Hippocampal formation (tissue), 2 donors: ENCODE measurements at places on chromosomes 2 and 18.

GRCh38 chr18:25686960-25687500, 335.1 kb upstream of the ZNF521 start:
- DNase-seq, result no peak

GRCh38 chr18:63410792-63411191, 11.5 kb downstream of the VPS4B start:
- no peak for DNase-seq

DNA sequence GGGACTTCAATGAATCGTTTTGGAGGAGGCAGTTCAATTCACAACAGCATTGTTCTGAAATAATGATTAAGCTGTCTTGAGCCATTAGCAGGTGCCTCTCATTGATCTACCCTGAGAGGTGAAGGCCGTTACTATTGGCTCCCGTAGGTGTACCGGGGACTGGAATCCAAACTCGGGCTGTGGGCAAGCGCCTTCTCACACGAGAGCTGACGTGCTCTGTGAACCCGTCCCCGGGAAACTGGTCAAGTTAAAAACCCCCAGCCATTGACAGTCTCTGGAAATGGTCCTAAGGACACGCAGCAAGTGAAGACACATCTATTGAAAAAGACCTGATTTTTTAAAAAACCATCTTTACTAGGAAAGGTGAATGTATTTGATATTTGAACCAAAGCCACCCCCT, 8.1 kb upstream of the NFATC1 start:
- no peak for DNase-seq

GRCh38 chr2:191679818-191680600, 2.1 kb downstream of the NABP1 start:
- no peak for DNase-seq

GRCh38 chr18:58481321-58482180, 147.3 kb downstream of the ALPK2 start:
- no peak for DNase-seq

GRCh38 chr2:54468673-54469072, 12.5 kb downstream of the SPTBN1 start:
- DNase-seq, result no peak

DNA sequence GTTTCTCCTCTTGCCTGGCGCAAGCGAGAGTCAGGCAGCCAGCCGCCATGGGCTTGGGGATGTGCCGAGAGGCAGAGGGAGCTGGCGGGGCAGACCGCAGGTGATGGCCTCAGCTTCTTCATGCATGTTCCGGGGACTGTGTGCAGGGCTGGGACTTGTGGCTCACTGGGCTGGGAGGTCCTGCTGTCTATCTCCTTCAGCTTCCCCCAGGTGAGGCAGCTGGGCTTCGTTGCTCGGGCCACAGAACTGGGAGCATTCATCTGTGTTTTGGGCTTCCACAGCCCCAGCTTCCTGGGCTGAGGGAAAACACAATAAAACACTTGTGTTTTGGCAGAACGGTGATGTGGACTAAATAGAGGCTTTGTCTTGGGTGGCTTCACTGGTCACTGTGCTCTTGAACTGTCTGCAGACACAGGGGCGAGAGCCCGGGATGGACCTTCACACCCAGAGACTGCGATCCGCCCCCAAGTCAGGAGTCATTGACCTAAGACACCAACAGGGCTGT, 93.5 kb downstream of the DYSF start:
- DNase-seq, result no peak

DNA sequence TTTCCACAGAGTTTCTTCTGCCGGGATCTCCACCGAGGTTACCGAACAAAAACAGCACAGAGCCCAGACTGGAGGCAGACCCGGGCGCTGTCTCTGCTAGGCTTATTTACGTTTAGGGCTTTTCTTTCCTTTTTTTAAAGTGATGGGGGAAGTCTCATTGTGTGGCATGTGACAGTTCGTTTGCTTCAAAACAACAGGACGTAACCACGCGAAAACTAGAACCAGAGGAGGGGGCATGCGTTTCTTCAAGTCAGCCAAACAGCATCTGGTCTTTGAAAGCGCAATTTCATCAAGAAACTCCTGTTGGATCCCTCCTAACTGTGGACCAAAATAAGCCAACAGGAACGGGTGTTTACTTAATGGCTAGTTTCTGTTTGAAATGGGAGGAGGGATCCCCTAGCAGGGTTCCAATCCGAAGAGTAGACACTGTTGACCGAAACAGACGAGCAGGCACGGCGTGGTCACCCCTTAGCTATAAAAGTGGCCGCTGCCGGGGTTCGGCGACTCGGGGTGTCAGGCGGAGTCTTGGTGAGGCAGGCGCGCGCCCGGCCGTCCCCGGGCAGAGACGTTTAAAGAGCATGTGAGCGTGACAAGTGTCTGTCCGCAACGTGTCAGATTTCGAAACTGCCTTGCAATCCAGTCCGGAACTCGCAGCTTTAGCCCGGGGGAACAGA, 997 bp upstream of the TGIF1 start:
- DNase-seq, result peak; percentile 49

- DNase-seq, result no peak
Observed at GRCh38 chr2:235562065-235562747, 68.4 kb downstream of the AGAP1 start.

DNA sequence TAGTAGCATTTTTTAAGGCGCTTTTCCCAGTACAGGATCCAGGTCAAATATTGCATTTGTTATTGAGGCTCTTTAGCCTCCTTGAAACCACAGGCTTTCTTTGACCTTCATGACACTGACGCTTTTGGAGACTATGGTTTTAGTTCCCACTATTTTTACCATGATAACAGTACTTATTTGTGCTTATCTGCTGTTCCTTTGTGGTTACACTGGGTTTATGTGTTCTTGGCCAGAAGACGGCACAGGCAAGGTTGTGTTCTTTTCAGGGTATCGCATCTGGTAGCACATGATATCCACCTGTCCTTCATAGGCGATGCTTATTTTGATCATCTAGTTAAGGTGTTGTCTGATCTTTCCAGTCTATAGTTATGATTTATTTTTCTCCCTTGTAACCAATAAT, 16.8 kb upstream of the MBOAT2 start:
- DNase-seq, result no peak

DNA sequence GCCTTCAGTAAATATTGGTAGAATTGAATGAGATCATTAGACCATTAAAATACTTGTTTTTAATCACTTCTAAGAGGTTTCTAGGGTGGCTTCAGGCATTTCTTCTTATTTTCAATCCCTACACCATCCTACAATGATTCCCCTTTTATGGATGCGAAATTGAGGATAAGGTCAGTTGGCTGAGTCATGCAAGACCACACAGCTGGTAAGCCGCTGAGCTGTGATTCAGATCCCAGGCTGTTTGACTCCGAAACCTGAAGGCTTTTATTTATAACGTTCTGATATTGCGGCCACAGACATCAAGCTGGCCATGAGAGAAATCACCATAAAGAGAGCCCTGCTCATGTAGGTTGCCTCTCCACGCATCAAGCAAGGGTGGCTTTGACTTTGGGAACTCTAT, 133.4 kb downstream of the VAPA start:
- no peak for DNase-seq

DNA sequence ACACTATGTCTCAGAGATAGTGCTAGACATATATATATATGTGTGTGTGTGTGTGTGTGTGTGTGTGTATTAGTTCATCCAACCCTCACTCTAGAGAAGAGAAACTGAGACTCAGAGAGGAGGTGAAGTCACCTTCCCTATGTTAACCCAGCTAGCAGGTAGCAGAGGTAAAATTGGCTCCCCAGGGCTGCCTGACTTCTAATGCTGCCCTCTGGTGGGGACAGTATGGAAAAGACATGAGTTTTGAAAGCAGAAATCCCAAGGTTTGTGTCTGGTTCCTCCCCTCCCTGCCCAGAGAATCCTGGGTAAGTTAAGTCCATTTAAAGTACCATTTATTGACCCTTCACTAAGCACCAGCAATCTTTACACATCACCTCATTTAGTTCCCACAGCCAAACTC, 137.7 kb downstream of the THNSL2 start:
- no peak for DNase-seq

DNA sequence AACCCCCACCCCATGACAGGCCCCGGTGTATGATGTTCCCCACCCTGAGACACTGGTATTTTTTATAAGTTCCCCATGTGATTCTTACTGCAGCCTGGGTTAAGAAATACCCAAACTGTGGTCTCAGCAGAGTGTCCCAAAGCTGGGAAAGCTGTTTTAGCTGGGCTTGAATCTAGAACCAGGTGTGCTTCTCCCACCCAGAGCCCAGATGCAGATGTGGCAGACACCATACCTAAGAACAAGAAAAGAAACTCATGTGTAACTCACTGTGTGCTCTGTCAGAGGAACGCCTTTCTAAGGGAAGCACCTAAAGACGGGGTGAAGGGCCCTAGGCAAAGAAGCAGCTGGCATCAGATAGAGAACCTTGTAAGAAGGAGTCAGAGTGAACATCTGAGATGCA, 23.9 kb downstream of the DOK1 start:
- no peak for DNase-seq

DNA sequence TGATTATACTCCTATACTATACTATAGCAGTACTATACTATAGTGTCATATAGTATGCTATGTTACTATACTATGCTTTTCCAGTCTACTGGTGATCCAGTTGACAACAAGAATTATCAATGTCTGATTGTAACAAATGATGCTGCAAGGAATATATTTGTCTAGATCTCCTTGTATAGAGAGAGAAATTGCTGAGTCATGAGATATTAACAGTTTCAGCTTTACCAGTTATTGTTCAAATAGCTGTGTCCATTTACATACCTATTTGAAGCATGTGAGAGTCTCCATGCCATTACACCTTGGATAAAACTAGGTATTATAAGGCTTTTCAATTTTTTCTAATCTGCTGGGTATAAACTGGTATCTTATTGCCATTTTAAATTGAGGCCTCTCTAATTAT, 136.4 kb upstream of the SKOR2 start:
- no peak for DNase-seq

GRCh38 chr2:168784993-168785392, 17.4 kb upstream of the NOSTRIN start:
- no peak for DNase-seq

DNA sequence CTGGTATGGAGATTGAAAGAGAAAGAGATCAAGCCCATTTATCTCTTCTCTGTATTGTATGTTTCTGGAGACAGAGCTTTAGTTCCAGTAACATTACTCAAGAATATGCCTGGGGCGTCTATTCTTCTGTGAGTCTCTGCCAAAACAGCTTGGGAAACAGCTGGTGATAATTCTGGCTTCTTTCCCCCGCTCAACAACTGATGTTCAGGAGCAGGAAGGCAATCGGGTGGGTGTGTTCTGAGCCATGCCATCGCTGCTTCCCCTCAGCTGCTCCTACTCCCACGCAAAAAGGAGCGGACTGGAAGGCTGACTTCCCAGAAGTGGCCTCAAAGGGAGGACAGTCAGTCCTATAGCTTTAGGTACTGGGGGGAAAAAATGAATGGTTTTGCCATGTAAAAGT, 695.1 kb downstream of the PLCL1 start:
- DNase-seq, result no peak

DNA sequence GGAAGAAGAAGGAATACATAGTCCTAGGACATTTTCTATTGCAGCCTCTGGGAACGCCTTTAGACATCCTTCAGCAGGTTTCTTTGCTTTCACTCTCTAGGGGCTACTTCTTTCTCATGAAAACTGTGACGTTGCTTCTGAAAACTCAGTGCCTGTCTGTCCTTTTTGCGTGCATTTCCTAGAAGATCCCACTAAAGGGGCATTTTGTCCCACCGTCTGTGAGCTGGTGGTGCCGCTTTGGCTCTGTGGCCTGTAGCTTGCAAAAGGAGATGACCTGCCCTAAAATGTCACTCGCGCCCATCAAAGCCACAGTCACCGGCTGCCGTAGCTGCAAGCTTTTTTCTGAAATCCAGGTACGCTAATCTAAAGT, 579 bp downstream of the STAT4 start:
- DNase-seq, result no peak

GRCh38 chr18:2112435-2113045, 458.8 kb downstream of the METTL4 start:
- no peak for DNase-seq

DNA sequence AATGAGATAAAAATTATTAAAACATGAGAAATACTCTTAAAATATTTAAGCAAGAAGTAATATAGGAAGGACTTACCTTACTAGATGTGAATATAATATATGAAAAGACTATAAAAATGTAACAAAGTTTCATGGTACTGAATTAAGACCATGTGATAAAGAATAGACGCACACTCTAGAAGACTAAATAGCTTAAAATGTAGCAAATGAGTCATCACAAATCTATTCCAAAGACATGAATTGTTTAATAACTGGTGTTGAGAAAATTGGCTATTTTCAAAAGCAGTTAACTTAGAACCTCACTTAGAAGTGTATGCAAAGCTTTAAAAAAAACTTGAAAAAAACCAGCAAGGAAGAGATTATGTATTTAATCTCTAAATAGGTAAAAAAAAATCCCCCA, 64.1 kb downstream of the POLE4 start:
- DNase-seq, result no peak

- no peak for DNase-seq
Observed at GRCh38 chr2:3902131-3902530, 198.8 kb downstream of the DCDC2C start.

- DNase-seq, result no peak
Observed at GRCh38 chr2:233164128-233164635, 87.3 kb upstream of the ATG16L1 start.

- no peak for DNase-seq
Observed at GRCh38 chr2:179336782-179337534, 72.3 kb upstream of the SESTD1 start.

GRCh38 chr2:167861574-167862193, 385.7 kb downstream of the STK39 start:
- no peak for DNase-seq

- DNase-seq, result no peak
Observed at GRCh38 chr18:46055838-46056230, 16.2 kb downstream of the PSTPIP2 start.

GRCh38 chr2:219352448-219353023, 20.0 kb upstream of the RESP18 start:
- DNase-seq, result peak; percentile 39

- DNase-seq, result no peak
Observed at GRCh38 chr18:46336278-46337111, 232.3 kb downstream of the HAUS1 start.

DNA sequence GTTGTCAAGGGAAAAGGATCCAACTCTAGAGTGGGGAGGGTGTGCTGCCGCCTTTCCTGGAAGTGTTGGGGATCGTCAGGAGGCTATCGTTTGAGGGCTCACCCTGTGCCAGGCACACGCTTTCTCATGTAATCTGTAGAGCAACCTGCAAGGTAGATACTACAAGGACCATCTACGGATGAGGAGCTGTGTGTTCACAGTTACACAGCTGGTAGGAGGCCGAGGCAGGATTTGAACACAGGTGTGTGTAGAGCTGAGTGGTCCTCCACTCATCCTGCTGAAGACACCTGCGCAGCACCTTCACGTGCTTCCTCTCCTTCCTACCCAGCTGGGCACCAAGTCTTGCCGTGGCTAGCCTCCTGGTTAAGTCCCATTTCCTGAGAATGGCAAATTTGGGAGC, 68.3 kb downstream of the MARCO start:
- no peak for DNase-seq

GRCh38 chr2:23694058-23695045, 232.6 kb downstream of the ATAD2B start:
- no peak for DNase-seq

GRCh38 chr18:53795061-53795460, 429.4 kb downstream of the MBD2 start:
- no peak for DNase-seq

GRCh38 chr18:77985526-77986281, 736.1 kb downstream of the GALR1 start:
- DNase-seq, result no peak

GRCh38 chr2:108106731-108107130, 120.4 kb downstream of the SLC5A7 start:
- no peak for DNase-seq

GRCh38 chr2:14137643-14138042, 494.9 kb upstream of the LRATD1 start:
- no peak for DNase-seq
